ENCODE measurements at places on chromosomes 3 and 15.

- DNase-seq, result no peak
Observed at GRCh38 chr15:85741021-85741421, 53.7 kb downstream of the KLHL25 start.

GRCh38 chr3:4684976-4685375 is 191.8 kb downstream of the ITPR1 start:
- no peak for DNase-seq

- DNase-seq, result no peak
Observed at GRCh38 chr3:41184394-41184793, 14.9 kb upstream of the CTNNB1 start.

- DNase-seq, result no peak
Observed at GRCh38 chr15:27826411-27826810, 272.7 kb downstream of the OCA2 start.

- no peak for DNase-seq
Observed at GRCh38 chr15:71706461-71707229, 103.7 kb upstream of the NR2E3 start.

GRCh38 chr3:50554553-50554952 is 13.0 kb downstream of the C3orf18 start:
- no peak for DNase-seq

DNA sequence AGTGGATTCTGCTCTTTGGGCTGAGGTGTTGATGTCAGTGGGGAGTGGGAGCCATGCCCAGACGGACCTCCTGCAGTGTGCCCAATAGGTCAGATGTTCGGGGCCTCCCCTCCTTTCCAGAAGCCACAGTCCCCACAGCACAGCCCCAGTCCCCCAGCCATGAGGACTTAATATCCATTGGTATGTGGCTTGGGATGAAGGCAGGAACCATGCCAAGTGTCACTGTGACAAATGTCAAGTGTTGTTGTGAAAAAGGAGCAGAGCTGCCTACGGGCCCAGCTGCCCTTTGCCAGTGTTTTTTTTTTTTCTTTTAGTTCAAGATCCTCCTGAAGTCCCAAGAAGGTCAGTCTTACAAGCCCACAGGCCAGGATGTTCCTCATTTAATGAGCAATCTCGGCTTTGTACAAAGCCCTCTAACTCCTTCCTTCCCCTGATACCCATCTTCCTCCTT is 12.2 kb downstream of the SEMA3G start:
- DNase-seq, result no peak

- no peak for DNase-seq
Observed at GRCh38 chr15:78421238-78421965, 16.6 kb upstream of the IREB2 start.

DNA sequence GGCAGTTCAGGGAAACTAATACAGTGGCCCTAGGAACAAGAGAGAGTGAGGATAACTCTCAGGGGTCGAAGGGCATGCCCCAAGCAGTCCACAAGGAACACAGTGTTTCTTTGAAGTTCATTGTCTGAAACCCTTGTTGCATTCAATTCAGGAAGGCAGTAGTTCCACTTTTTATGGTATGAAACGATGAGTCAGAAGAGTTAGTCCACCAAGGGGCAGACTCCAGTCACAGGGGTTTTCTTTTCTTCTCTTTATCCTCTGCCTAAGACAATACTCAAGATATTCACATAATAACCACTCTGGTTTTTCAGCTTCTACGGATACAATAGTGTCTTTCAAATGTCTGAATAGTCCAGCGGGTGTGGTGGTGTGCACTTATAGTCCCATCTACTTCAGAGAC is 23.7 kb upstream of the TICRR start:
- no peak for DNase-seq

- no peak for DNase-seq
Observed at GRCh38 chr3:190019006-190019405, 101.7 kb downstream of the P3H2 start.

- no peak for DNase-seq
Observed at GRCh38 chr3:74127256-74127655, 487.2 kb downstream of the CNTN3 start.

DNA sequence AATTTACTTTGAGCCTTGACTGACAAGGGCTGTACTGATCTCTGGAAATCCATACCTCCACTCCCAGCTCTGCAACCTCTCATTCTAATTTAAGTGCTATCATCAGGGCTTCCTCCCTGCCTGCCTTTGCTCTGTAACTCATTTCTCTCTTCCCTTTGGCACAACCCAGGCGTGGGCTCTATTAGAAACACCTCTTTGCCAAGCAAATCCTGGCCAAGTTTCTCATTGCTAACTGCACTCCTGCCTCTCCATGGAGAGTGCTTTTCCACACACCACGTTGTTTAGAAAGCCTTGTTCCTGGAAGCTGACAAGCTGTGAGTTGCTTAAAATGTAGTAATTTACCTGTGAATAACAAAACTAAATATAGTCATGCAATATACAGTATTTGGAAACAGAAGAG is 20.1 kb upstream of the FSTL1 start:
- DNase-seq, result peak; percentile 79

DNA sequence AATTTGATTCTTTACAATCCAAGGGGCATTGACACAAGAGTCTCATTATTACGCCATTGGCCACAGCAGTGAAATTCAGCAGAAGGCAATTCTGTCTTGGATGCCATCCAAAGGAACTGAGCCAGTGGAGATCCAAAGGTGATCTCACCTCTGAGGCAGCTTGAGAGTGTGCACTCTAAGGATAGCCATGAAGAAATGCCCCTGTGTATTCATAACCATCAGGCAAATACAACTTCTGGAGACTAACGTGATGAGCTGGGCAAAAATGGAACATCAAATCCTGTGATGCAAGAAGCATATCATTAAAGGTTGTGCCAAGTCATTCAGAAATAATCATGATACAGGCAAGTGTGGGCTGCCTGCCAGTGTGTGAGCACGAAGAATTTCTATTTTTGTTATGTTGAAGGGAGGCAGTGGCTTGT is 41.4 kb downstream of the ROBO2 start:
- DNase-seq, result peak; percentile 92

- DNase-seq, result no peak
Observed at GRCh38 chr15:25775317-25775912, 87.7 kb downstream of the ATP10A start.

GRCh38 chr3:184300378-184300720 is 1.3 kb downstream of the PSMD2 start:
- DNase-seq, result no peak

DNA sequence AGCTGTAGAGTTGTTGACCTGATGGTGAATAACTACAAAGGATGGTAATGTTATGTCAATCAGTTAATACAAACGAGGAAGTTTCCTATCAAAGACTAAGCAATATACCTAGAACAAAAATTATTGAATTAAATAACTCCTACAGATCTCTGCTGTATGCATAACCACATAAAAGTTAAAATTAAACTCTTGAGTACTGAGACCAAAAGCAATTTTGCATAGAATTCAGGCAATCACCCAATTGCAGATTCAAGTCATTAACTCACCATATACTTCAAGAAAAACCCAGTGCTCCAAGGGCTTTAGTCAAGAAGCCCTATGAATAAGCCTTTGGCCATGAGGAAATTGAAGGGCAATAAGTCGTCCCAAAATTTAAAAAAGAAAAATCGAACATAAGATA is 518.8 kb downstream of the MECOM start:
- no peak for DNase-seq

- no peak for DNase-seq
Observed at GRCh38 chr3:77242371-77242770, 202.5 kb downstream of the ROBO2 start.

DNA sequence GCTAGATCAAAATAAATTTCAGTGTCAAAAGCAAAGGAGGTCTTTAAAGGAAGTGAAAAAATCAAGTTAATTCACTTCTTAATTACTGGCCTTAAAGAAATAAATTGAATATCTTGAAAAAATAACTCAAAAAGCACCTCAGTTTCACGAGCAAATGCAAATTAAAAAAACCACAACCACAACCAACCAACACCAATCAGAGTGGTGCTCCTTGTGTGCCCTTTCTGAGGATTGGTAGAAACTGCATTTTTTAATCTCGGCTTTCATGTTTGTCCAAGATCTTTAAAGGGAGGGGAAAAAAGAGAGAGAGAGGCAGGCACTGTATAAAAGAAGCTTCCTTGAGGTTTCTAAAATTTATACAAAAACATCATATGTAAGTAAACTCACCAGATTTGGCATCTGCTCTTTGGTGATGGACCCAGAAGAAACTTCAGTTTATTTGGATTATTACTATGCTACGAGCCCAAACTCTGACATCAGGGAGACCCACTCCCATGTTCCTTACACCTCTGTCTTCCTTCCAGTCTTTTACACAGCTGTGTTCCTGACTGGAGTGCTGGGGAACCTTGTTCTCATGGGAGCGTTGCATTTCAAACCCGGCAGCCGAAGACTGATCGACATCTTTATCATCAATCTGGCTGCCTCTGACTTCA is at the start of gene GPR15:
TSS of gene GPR15 (plus strand) at position 357 of the 653 bp plus-strand sequence. CDS start at position 413, 56 bp downstream.
- no peak for DNase-seq

DNA sequence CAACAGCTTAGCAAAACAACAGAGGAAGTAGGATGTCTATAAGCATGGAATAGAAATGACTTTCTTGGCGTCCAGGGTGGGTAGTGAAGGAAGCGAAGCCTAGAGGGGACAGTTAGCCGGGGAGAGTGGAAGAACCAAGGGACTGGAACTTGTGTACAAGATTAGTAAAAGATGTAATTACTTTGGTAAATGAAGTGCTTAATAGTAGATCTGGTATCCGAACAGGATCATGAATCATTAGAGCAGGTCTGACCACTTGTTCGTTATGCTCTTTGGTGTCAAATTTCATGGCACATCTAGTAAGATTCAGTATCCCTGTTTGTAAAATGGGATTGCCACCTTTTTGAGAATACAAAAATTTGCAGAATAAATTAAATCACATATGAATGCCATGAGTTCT is 112.5 kb upstream of the MLF1 start:
- no peak for DNase-seq

DNA sequence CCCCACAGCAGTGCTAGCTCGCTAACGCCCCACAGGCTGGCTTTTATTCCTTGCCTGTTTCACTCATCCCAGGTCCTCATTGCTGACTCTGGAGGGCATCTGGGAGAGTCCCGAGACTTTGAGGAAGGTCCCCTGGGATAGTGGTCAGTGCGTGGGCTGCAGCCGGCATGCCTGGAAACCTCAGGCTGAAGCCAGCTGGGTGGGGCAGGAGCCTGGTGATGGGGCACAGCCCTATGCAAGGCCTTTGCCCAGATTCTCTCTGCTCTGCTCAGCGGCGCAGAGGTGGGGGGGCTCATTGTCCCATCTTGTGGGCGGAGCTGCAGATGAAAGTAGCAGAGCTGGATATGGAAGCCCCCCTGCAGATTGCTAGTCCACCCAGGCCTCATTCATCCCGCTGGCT is 55.7 kb upstream of the SMAD6 start:
- no peak for DNase-seq

- peak; percentile 51 for DNase-seq
Observed at GRCh38 chr3:123286308-123287023, 84.7 kb downstream of the SEC22A start.

GRCh38 chr15:31480356-31481025 is 153.9 kb downstream of the KLF13 start:
- peak; percentile 69 for DNase-seq

GRCh38 chr3:50873376-50874157 is 198.8 kb downstream of the DOCK3 start:
- DNase-seq, result no peak

GRCh38 chr3:38450853-38451252 is 2.8 kb upstream of the ACVR2B start:
- DNase-seq, result no peak

DNA sequence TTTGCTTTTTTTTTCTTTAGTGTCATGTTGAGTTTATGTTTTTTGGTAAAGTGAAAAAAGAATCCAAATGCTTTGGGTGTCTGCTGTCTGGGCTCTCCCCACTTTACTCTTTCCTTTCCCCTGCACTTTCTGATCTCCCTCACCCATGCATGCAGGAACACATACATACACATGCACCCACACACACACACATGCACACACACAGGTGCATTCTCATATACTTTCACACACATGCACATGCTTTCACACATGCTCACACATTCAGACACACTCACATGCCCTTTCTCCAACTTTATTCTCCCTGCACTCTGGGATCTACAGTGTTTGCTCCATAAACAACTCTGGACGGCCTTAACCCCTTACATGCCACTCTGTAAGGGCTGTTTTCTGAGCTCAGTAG is 46.4 kb upstream of the CFAP161 start:
- no peak for DNase-seq

DNA sequence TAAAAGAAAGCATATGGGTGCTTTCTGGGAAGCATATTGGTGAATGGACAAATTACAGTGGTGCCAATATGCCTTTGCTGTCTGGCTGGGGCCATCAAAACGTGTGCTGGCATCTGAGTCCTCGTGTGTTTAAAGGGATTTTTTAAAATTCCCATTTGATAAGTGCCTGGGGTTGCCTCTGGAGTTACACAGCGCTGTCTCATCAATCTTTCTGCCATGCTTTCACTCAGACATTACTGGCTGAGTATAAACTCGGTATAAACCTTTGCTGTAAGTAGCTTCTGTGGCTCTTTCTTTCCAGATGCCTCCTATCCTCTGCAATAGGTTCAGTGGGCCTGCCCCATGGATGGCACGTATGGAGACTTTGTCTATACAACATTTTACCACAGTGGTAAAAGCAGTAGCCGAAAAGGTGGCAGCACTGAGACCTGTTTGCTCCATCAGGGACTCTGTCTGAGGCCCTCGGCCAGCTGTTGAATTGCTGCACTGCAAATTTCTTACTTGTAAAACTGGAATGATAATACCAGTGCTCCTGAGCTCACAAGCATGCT is 195.5 kb downstream of the LPP start:
- DNase-seq, result peak; percentile 35

DNA sequence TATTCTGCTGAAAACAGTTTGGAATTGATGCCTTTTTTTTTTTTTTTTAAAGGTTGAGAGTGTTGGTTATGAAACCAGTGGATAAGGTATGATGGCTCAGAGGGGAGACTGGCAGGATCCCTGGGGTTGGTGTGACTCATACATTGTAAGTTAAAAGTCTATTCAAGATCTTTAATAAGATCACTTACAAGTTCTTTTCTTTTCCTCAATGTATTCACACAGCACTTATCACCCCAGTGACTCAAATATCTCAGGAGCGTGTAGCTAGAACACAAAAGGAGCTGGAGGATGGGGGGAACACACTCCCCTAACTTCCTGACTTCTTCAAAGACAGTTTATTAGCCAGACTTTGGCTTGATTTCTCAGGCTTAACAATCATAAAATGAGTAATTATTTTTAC is 285.3 kb downstream of the SV2B start:
- DNase-seq, result no peak

DNA sequence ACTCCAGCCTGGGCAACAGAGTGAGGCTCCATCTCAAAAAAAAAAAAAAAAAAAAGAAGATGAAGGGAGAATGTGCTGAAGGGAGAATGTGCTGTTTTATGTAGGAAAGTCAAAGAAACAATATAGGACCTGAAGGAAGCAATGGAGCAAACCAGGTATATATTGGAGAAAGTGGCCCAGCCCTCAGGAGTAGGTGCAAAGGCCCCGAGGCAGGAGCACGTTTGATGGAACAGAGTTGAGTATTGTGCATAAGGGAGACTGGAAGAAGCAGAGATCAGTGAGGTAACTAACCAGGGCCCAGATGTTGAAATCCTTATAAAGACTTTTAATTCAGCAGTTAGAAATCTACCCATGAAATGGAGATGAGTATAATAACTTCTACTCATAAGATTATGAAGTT is 79.6 kb downstream of the MAP2K5 start:
- no peak for DNase-seq

GRCh38 chr3:172938788-172939187 is 188.3 kb downstream of the ECT2 start:
- DNase-seq, result no peak

Data from cerebellar cortex (tissue), 1 donor.